ENCODE measurements at places on chromosomes 4 and X.

DNA sequence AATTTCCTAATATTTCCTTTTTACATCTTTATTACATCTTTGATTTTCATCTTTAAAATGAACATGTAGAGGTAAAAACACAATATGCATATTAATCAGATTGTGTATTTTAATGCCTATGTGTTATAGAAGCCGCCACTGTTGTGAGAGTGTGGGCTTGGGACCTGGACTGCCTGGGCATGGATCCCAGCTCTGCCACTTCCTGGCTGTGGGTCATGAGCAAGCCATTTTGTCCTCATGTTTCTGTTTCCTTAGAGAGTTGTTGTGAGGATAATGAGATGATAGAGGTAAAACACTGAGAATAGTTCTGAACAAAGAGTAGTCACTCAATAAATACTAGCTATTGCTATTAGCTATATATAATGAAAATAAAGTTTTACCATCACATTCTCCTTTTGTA, 38.4 kb upstream of the SCOC start:
- DNase-seq, result no peak

DNA sequence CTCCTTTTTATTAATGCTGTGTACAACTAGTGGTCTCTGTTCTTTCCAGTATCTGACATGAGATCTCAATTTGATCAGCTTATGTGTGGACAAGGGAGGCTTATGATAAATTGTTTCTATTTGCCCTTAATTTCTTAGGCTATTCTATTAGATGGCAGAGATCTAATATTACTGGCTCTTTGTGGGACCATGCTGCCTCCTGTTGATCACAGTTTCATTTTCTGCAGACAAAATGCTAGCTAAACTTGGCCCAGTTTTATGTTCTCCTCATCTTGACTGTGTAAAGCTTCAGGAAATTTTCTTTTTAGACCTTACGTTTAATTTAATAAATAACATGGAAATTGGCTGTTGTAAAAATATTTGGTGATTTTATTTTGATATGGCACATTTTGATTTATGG, 627.1 kb upstream of the AADAT start:
- DNase-seq, result no peak

GRCh38 chr4:20395160-20395773, 143.6 kb downstream of the SLIT2 start:
- peak; percentile 89 for DNase-seq

GRCh38 chrX:111892375-111892774, 16.4 kb downstream of the TRPC5OS start:
- no peak for DNase-seq

GRCh38 chr4:54547299-54548097, 110.3 kb upstream of the KIT start:
- peak; percentile 39 for DNase-seq

DNA sequence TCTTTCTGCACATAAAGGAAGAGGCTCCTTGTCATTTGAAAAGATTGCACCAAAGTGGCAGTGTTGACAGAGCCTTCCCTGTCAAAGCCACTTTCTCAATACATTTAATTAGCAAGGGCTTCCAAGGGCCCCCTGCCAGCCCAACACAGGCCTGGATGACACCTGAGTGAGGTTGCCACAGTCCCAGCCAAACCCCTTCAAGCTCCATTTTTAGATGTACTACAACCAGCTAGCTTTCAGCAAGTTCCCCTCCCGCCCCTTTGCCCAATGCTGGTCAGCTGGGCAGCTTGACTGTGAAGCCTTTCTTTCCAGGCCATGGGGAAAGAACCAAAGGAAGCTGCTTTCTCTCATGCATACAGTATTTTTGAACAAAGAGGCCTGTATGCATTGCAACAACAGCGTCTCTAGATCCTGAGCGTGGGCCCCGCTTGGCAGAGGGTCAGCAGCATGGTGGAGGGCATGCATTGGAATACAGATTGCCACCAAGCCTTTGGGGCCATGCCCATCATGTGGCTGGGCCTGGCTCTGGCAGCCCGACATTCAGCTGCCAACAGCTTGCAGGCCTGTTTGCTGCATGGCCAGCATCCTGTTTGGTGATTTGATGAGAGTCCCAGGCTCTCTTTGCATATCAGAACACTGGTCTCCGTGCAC, 261.1 kb upstream of the GATB start:
- no peak for DNase-seq

DNA sequence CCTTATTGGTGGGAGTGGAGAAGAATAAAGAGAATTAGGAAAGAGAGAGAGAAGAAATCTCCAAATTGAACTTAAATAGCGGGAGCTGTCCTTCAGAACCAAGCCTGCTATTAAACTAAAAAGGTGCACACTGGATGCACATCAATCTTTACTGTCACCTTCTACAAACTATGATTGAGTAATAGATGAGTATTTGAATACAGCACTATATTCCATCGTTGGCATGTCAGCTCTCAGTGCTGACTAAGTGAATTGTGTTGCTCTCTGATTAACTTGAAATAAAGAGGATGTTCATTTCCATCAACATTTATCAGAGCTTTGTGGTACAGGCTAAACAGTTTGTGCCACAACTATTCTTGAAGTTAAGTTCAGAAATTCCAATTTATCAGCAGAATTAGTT, 143.7 kb upstream of the PABPC4L start:
- DNase-seq, result no peak

- no peak for DNase-seq
Observed at GRCh38 chr4:5693871-5694270, 14.5 kb downstream of the EVC2 start.

GRCh38 chrX:40922307-40922706, 162.9 kb upstream of the USP9X start:
- DNase-seq, result peak; percentile 53

GRCh38 chr4:145108128-145108527, 10.0 kb downstream of the ABCE1 start:
- DNase-seq, result no peak

- no peak for DNase-seq
Observed at GRCh38 chr4:84894621-84895020, 71.9 kb downstream of the WDFY3 start.

- DNase-seq, result no peak
Observed at GRCh38 chrX:48677516-48677915, 6.1 kb upstream of the WAS start.

All from NCI-H69 (cell line).